ENCODE measurements at places on chromosomes 6 and 20.

DNA sequence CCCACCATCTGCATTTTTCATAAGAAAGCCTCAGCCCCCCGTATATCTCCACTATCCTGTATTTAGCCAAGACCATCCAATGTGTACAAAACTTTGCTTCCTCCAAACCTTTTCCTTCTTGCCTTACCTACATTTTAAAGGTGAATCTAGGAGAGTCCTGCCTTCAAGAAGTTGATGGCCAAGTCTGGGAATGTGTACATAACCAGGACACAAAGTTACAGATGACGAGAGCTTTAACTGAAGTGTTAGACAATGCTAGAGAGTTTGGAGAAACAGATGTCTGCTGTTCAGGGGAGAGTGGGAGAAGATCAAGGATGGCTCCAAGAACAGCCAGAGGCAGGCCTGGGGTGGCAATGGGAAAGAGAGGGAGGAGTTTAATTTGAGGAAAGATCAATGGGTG, 2.3 kb upstream of the UQCC2 start:
- no peak for DNase-seq

DNA sequence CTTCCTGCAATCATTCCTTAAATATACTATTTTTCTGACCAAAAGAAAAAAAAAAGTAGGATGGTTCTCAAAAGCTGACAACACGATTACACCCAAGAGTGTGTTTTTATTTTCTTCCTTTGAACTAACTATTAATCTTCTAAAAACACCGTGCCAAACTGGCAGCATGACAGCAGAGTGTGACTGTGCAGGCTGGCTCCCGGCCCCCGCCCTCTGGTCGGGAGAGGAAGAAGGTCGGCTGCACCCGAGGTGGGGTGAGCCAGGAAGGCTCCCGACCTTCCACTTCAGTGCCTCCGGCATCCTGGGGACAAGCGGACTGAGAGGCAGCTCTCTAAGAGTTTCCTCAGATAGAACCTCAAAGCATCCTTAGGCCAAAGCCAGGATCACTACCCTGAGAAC, 29.2 kb downstream of the SLC22A23 start:
- no peak for DNase-seq

DNA sequence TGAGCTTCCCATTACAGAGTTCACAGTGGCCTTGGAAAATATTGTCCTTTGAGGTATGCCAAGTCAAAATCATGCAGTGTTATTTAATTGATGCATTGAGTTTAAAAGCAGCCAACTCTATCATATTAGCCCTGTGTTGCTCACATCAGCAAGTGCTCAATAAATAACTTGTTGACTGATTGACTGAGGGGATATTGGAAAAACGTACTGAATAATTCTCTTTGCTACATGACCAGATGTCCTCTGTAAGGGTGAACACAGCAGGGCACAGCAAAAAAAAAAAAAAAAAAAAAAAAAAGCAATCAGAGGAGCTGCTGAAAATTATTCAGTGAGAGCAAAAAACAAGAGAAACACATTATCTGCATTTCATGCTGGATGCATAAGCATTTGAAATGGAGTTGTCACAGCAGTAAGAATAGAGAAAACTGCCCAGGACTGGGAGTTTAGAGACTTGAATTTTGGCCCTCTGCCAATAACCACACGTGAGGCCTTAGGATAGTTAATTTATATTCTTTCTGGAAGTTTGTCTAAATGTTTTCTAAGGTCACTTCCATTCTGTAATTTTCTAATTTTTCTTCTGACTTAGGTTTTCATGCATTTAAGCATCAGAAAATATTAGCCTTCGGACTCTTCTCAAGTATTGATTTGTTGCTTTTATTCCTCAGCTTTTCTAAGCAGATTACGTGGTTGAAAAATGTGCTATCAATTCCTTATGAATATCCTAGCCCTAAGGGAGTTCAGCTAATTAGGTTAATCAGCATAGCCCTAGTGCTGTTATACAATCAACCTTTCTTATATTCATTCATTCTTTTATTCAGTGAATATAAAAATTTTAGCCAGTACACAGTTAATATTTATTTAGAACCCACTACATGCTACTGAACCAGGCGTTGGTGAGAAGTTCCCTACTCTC, 246.8 kb upstream of the STXBP5 start:
- DNase-seq, result no peak

DNA sequence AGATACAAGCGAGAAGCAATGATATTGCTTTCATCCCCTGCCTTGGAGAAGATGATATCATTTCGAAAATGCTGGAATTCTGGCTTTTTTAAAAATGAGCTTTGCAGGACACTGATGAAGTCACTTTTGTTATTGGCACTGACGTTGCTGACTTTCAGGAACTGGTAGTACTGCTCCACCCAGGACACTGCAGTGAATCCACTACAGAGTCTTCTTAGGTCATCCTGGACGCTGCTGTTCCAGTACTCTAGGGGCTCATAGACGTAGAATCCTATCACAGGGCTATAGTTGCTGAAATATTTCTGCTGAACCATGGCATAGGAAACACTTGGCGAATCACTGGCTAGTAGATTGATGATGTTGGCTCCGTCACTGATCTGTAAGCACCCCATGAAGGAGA, 97.2 kb downstream of the OPN5 start:
- no peak for DNase-seq

GRCh38 chr6:111175109-111175508, 87.8 kb downstream of the SLC16A10 start:
- no peak for DNase-seq

DNA sequence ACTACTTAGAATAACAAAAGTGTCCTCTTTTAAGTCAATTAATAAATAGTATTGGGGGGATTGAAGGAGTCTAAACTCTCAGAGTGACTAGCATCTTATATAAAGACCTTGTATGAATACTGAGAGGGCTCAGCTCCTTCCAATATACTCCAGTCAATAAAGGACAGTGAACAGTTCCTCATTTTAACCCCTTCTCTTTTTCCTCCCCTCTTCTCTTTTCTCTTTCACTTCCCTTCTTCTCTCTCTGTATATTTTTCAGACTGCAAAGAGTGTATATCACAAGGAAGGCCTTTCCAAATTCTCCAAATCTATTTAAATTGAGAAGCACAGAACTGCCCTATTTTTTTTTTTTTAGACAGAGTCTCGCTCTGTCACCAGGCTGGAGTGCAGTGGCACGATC, 99.5 kb downstream of the CD164 start:
- no peak for DNase-seq

DNA sequence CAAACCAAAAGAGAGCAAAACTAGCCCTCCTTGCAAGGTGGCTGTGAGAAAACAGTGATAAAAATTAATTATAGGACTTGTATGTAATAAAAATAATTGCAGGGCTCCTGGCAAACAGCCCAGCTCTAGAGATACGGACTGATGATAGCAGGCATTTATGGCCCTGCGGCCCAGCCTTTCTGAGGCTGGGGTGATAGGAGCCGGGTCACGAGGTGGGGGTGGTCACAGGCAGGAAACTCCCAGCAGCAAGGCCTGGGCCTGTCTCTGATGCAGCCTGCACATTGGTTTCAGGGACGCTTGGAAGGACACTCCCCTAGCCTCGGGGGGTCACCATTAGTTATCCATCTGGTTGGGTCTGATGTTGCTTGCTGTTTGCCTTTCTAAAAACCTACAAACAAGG, 18.7 kb upstream of the TTPAL start:
- DNase-seq, result no peak

- no peak for DNase-seq
Observed at GRCh38 chr6:89251170-89251569, 34.0 kb upstream of the GABRR1 start.

All from NCI-H510A (cell line).